ENCODE measurements at places on chromosomes 6 and 20.

DNA sequence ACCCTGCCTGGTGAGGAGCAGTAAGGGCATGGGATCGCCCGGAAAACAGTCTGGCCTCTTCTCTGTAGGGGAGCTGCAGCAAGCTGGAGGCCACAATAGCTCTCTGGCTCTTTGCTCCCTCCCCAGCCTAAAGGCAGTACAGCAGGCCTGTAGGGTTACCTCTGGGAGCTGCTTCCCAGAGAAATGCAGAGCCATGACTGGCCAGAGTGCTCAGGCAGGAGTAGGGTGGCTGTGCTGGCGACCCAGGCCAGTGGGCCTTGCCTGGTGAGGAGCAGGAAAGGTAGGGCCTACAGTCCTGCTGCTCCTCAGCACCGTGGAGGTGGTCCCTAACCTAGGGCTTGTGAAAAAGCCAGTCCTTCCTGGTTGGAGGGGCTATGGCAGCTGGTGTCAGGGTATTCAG is 129.9 kb upstream of the CHD6 start:
- no peak for DNase-seq

GRCh38 chr6:18477301-18477941 is 90.3 kb downstream of the RNF144B start:
- no peak for DNase-seq

DNA sequence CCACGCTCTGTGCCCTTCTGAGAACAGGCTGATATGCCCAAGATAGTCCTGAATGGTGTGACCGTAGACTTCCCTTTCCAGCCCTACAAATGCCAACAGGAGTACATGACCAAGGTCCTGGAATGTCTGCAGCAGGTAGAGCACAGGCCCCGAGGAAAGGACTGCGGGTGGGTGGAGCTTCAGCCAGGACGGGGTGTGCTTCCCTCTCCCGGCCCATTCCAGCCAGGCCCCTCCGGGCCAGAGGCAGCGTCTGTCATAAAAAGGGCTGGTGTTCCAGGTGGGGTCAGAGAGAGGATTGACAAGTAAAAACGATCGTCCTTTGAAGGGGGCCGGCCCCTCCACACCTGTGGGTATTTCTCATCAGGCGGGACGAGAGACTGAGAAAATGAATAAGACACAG is 1.3 kb downstream of the RTEL1 start:
- DNase-seq: no peak

DNA sequence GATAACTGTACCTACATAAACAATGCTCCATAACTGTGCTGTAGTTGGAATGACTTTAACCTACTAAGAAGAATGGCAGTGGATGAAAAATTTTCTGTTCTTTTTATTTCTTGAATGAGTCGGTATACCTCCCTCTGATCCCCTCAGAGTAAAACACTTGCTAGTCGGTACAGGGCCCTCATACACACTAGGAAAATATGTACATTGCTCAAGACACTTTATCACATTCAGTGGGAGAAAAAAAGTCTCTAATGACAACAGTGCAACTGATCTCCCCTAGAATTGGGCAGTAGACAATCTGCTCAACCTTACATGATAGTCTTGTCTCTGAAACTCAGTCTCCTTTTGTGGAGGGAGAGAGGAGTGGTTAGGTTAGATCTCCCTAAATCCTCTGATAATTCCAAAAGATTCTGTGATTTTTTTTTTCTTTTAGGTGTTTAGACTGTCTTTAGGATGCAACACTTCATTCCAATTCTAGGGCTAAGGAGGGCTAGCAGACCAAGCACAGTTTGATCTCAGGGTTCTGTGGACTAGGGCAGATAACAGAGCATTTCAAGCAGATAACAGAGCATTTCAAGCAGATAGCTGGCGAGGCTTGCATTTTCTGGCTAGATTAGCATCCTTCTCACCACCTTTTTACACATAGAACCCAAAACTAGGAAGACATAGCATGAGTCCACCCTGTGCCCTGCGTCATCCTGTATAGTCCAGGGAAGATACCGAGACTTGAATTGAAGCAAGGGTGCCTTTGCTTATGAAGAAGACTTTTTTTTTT is 100.3 kb upstream of the TNFAIP3 start:
- no peak for DNase-seq

DNA sequence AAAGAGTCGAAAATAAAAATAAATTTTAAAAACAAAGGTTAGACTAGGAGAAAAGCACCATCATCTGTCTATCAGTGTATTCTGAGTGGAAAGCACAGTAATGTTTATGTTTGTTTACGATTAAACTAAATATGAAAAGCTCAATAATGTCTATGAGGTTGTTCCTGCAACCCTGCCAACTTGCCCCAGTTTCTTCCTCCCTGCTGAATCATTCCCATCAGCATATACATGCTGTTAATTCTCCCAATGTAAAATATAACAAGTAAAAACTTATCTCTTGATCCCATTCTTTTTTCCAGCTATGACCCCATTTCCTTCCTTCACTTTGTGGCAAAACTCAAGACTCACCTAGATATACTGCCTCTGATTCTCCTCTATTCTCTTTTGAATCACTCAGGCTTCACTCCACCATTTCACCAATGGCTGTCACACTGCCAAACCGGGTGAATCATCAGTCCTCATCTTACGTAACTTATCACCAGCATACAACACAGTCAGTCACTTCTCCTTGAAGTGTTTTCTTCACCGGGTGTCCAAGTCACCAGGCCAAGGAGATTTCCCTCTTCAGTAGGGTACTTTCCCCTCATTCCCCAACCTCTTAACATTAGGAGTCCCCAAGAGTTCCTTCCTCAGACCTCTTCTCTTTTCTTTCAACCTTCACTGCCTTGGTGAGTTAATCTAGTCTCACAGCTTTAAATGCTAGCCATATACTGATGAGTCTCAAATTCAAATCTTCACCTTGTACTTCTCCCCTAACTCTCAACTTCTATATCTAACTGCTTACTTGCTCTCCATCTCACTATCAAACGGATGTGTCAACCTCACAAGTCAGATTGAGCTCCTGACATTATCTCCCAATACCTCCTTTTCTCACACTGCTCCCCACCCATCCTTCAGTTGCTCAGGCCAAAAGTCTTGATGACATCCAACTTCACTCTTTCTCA is 6.2 kb downstream of the TMEM242 start:
- no peak for DNase-seq

DNA sequence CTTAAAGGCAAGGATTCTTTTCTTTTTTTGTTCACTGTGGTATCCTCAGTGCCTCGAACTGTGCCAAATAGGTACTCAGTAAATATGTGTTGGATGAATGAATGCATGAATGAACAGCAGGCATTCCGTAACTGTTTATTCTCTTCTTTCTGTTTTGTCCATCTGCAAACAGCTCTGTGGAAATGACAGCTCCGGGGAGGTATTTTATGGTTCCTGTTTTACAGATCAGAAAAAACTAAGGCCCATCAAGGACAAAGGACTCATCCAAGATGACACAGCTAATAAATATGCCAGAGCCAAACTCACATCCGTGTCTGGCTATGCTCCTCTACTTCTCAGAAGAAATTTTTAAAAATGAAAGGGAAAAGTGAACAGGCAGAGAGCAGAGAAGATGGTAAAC is 21.0 kb downstream of the JPH2 start:
- no peak for DNase-seq

DNA sequence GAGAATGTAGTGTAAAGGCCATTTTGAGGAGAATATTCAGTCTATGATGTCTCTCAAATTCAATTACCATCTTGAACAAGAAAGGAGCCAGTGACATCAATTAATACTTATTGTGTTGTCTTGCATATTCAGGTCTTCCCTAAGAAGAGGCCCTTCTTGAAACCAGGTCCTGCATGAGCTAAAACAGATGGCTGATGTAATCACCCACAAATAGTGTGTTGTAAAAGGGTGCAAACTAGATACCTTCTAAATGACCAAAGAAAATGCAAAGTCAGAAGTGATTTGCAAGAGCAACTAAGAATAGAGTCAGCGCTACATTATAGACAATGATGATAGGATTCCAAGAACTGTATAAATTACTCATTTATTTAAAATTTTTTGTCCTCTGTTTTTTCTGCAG is 97.0 kb downstream of the BTBD3 start:
- no peak for DNase-seq

GRCh38 chr6:150182460-150183078 is 39.7 kb downstream of the PPP1R14C start:
- DNase-seq: no peak

- DNase-seq: peak; percentile 55
These were observed 682 bp downstream of the BRD2 start for GRCh38 chr6:32968867-32969684.

DNA sequence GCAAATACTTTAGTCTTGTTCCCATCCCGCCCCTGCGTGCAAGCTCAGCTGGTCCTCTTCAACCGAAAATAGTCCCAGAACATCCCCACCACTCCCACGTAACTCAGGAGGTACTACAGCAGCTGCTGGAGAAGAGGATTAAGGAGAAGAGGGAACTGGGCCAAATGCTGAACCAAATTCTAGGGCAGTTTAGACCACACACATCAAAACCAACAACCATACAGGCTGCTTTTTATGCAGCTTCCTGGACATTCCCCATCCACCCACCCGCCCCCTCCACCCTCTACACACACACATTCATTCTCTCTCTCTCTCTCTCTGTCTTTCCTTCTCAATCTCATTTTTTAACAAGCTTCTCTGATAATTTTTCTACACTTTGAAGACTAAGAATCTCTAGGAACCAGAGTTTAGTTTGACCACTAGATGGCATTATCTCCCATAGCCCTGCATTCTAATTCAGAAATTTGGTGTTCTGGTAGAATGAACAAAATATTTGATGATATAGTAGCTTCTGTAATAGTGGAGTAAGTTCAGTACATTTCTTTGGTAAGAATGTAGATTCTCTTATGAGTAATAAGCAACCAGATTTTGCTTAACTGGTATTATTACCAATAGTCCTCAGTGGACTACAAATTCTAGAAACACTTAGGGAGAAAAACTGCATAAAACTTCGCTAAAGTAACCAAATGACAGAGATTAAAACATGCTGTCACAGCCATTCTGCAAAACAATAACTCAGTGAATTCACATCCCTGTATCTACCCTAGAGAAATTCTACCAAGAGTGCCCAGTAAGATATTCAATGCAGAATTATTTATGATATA is 52.1 kb upstream of the BEND6 start:
- DNase-seq: no peak

DNA sequence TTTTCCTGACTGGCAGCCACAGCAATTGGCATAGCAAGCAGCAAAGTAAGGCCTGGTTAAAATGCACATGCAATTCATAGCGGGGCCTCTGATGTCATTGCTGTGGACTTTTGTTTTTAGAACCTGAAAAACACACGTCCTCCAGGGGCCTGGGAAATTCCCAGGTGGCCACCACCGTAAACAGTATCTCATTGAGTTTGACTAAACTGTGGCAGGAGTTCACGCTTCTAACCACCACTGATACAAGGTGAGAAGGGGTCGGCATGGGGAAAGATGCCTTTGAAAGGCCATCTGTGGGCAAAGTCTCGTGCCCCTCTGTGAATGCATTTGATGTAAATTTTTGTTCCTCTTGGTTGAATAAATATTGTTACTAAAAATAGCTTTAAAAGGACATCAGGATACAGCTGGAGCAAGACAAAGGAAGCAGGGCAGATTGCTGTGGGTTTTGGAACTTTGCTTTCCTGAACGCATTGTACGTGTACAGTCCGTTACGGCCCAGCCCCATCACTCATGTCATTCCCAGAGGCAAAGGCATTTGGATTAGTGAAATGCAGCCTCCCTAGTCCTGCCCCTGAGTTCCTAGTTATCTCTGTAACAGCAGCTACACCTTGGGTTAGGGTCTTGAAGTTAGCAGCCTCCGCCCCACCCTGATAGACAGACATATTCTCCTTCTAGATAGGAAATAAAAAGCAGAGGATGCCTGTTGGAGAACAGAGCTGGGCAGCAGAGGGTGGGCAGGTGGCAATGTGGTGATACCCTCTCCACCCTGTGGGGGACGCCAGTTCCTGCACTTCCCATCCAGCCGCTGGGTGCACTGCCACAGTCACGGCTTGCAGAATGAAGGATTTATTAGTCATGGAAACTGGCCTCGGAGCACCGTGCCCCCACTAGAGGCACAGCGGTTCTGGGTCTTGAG is 80.3 kb downstream of the ZDHHC14 start:
- DNase-seq: peak; percentile 25

DNA sequence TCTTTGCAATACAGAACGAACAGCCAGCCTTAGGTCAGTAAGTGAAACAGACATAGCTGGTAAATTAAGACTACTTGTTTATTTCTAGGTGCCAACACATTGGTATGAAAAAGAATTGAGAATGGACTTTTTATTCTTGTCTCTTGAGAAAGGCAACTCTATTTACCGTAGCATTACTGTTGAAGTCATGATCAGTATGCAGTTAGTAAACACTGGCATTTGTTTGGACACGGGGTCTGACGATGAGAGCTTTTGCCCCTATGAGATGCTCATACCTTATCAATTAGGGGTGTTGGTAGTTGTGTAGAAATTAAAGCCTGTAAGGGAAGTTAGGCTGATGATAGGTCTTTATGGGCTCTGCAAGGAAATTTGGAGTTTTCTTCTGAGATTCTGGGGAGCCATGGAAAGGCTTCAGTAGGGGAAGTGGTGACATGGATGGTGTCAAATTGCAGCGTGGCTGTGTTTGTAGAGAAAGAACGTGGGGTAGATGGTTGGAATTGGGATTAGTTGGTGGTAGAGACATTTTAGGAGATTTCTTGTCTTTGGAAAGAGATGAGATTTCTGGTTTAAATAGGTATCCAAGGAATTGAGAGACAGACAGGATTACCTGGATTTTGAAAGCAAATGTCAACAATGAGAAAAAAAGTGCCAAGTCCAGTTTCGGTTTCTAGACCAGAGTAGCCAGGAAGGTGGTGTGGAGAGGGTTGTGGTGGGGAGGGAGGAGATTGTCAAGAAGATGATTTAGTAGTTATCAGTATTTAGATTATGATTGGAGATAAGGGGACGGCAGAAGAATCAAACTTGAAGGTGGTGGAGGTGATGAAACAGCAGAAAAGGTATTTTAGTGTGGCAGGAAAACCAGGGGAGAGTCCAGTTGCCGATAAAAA is 116.6 kb downstream of the JARID2 start:
- DNase-seq: no peak

- no peak for DNase-seq
These were observed 174.6 kb downstream of the KHDC1L start for GRCh38 chr6:73050706-73051105.

GRCh38 chr20:17504066-17504897 is 26.9 kb downstream of the BFSP1 start:
- no peak for DNase-seq

DNA sequence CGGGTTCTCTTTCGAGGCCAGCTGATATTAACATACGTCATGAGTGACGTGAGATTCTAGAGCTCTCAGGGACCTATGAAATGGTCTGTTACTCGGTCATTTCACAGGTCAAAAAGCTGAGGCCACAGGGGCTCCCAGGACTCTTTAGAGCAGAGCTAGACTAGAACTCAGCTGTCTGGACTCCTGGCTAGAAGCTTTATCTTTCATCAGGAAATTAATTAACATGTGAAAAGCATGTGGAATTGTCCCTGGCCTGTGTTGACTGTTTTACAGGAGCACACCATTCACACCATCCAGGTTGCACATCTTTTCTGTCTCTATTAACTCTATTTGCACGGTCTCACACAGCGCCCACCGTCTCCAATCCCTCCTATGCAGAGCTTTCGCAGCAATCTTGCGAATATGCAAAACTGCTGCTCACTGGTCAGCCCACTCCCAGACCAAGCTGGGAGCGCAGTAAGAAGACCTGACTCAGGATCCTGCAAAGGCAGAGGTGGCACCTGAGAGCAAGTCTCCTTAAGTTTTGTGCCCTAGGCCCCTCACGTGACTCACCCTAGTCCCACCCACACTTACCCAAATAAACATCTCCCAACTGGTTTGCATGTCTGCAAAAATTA is 522.5 kb downstream of the CD83 start:
- no peak for DNase-seq

GRCh38 chr6:830667-831327 is 137.9 kb upstream of the EXOC2 start:
- DNase-seq: no peak

Measured in brain pericyte (primary cell).